ENCODE measurements at places on chromosomes 11 and 22.

DNA sequence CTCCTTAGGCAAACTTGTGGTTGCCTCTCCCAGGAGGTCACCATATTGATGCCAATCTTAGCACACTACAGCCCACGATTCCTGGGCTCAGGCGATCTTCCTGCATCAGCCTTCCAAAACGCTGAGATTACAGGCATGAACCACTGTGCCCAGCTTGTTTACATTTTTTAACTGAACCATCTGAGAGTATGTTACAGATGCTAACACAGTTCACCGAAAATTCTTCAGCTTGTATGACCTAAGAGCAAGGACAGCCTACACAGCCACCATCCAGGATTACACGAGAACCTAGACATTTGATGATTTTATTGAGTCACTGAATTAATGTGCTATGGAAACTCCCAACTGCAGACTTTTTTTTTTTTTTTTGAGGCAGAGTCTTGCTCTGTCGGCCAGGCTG lies 5.8 kb upstream of the LGALS1 start:
- DNase-seq: no peak

GRCh38 chr11:101866619-101867491 lies 48.0 kb upstream of the CEP126 start:
- no peak for DNase-seq

- DNase-seq: no peak
Measured at GRCh38 chr22:30457981-30458380, 13.8 kb downstream of the SEC14L3 start.

DNA sequence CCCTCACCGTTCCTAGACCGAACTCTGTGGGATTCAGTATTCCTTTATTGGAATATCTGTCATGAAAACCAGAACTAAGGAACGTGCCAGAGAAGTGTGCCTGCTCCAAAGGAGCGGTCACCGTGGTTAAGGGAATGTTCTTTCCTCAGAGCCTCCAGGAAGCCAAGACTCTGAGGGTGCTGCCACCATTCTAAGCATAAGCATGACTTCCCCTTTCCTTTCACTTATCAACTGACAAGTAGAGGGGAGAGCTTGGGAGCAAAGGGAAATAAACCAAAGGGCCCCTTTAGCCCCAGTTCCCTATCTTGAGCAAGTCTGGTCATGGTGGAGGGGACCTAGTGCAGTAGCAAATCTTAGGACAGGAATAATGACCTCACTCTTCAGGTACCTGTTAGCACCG lies 26.8 kb downstream of the CTR9 start:
- no peak for DNase-seq

DNA sequence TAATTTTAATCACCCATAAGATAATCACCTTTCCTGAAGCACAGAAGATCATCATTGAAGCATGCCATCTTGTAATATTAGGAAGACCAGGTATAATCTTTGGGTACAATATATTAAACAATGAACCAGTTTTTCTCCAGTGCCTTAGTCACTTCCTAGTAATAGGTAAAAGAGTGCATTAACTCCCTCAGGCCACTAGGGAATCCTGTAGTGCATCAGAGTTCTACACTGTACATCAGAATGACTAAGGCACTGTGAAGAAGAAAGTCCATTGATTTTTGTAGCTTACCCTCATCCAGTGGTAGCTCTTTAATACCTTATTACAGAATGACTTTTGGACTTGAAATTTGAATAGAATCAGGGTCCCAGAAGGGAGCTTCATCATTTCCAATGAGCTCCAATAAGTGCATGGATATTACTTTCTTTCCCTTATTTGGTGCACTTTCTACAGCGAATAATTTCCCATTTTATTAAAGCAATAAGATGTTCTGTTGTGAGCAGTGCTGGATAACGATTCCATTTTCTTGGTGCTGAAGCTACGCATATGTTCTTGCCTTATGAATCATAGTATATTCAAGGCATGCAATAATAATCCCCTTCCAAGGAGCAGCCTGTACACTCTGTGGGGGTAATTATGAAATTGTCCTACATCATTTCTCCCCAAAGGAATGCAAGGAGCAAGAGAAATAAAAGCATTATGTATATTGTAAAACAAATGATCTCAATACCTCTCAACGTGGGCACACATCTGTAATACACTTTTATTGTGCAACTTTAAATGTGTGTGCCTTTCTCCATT lies 4.7 kb downstream of the C11orf87 start:
- no peak for DNase-seq

GRCh38 chr11:112367895-112368294 lies 107.2 kb upstream of the PLET1 start:
- no peak for DNase-seq

DNA sequence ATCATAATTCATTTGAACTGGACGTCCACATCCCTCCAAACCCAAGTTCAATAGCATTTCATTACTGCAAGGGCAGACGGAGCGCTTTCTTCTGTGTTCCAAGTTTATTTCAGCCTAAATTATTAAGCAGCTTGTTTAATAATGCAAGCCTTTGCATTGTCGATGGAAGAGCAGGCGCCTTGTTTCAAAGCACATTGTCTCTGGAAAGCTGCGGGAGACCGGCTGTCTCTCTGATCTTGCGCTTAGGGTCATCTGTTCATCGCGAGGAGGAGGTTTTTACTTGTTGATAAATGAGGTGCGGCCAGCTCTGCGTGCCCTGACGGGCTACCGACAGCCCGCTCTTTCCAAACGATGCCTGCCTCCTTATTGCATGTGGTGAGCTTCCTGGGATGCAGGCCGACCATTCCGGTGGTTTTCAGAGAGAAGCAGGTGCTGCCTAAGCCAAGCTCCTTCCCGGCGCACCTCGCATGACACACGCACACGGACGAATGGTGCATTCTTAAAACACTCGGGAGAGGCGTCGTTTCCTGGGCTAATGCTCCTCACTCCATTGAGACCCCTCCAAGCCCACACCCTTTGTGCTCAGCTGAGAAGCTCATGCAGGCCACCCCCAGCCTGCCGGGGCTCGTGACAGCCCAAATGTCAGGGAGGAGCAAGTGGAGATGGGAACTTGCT lies 456.9 kb downstream of the BRD1 start:
- no peak for DNase-seq

- no peak for DNase-seq
Measured at GRCh38 chr11:134355656-134356055, 23.9 kb downstream of the GLB1L2 start.

DNA sequence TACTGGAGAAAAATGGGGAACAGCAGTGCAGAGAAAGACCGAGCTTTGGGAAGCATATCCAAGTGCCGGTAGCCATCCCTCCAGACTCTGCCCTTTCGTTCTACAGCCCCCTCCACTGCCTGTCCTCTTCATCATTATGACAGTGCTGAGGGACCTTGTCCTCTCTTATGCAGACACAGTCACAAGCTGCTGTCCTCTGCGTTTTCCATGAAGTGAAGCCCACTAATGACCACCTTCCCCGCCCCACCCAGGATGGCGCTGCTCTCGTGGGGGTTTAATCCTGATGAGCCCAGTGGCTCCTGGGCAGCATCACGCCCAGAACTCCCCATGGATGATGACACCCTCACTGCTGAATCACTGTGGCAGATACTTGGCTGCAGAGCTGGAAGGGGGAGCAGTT lies 157.7 kb downstream of the PKNOX2 start:
- no peak for DNase-seq

DNA sequence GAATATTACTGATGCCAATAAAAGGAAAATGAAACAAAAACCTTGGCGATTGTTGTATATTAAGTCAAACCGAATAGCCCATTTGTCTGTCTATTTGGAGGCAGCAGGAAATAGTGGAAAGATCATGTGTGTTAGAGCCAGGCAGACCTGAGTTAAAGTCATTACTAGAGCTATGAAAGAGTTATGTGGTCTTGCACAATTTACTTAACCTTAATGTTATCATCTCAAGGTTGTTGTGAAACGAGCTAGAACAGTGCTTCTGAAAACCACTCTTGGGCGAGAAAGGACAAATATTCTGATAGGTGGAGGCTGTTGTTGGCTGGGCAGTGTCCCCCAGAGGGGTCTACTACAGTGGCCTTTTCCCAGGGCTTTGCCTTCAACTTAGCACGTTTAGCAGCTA lies 60.0 kb upstream of the NUP160 start:
- DNase-seq: no peak

GRCh38 chr11:24453129-24453718 lies 43.6 kb upstream of the LUZP2 start:
- DNase-seq: no peak

DNA sequence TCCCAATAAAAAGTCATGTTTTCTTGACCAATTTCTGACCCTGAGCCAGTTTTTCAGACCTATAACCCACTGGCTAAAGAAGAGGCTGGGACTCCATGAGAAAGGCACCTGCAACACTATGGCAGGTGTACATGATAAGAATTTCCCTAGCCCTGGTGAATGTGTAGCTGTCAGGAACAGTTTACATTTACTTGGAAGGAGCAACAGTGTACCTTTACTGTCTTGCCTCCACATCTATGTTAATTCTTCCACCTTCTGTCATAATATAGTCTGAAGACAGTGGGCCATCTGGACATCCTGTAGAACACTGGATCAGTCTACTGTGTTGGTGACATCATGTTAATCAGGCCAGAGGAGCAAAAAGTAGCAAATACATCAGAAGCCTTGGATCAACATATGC lies 72.1 kb upstream of the CD82 start:
- peak; percentile 37 for DNase-seq

GRCh38 chr11:123822599-123822998 lies 16.4 kb upstream of the OR6M1 start:
- no peak for DNase-seq

DNA sequence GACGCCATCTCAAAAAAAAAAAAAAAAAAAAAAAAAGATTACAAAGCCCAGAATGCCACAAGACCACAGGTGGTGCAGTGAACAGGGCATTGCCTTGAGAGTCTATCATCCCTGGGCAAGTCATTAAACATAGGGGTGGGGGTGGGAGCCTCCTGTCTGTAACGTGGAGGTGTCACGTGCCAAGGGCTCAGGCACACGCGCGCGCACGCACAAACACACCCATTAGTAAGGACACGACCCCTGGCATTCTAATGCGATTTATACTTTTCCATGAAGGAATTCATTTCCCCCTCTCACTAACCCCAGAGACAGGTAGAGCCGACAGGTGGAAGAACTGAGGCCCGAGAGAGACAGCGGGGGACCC lies 5.8 kb upstream of the GCAT start:
- DNase-seq: peak; percentile 9

All from NCI-H446 (cell line).